Peyer's patch (tissue), 4 donors: ENCODE measurements at places on chromosomes 1 and 21. TPM values are rescaled to one million over a fixed set of nuclear protein-coding genes. Genes with fewer than 3 reads are reported as not detected.

Gene LSM10
- 32.1 TPM for total RNA-seq

DNA sequence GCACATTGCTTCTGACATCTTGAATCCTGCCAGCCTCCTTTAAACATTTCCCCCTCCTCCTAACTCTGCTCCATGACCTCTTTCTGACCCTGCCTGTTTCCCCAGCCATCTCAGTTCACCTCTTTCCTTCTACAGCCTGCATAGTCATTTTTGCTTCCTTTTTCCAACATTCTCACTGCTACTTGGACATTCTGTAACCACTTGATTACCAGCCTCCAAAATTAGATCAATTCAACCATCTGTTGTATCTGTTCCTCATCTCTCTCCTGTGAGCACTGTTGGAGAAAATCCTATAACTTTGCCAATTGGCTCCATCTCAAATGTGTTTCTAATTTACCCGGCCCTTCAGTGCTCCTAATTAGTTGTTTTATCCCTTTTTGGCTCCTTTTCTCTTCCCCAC lies 27.5 kb upstream of the GPR88 start:
- H3K27me3 ChIP-seq, result no peaks in the 10 kb centered on the region
- no peak for DNase-seq
- H3K4me1 ChIP-seq, result no peaks in the 10 kb centered on the region
- H3K27ac ChIP-seq, result no peak overlapping the region
- H3K4me3 ChIP-seq, result no peak overlapping the region
- H3K36me3 ChIP-seq, result no peaks in the 10 kb centered on the region

DNA sequence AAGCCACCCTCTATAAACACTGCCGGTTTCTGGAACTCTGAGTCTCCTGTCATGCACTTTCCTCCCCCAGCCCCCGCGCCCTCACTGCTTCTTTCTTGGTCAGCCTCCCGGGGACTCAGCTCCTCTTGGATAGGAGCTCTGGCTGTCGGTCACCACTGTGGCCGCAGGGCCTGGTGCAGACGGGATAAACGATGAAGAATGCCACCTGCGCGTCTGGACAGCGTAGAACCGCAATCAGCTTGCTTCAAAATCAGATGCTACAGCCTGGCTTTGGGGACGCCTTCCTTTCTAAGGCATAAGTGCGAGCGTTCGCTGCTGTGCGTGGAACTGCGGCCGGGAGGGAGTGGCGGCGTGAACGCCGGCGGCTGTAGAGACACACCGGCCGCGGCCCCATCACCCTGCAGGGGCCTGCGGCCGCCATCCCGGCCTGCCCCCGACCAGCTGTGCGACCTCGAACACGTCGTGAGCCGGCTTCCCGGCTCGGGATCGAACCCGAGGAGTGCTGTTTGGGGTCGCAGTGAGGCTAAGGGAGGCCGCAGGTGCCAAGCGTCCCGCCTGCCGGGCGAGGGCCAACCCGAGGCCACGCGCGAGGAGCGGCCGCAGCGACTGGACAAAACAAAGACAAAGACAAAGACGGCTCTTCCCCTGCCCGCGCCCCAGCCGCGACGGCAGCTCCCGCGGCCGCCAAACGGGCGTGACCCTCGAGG lies 688 bp downstream of the PTTG1IP start:
- peak overlapping the region; percentile 94 for H3K4me3 ChIP-seq
- H3K36me3 ChIP-seq, result no peaks in the 10 kb centered on the region
- H3K27ac ChIP-seq, result peak overlapping the region; percentile 92
- no peak for DNase-seq
- peaks cover 65% of the 10 kb centered on the region for H3K4me1 ChIP-seq
- H3K27me3 ChIP-seq, result no peaks in the 10 kb centered on the region

DNA sequence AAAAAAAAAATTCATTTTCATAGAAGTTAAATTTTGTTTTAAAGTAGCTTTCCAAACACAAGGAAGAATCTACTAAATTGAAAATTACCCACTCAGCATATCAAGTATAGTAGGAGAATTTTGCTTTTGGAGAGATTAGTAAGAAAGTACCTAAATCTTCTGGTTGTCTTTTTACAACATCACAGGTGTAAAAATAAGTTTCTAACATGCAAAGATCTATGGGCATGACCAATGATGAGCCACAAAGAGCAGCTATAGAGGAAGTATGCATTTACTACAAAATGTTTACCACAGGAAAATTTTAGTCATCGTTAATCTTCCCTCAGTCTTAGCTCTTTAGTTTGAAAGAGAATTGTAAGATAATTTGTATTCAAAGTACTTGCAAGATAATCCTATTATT lies 28.1 kb downstream of the ANGPTL3 start:
- H3K27ac ChIP-seq, result no peak overlapping the region
- H3K4me1 ChIP-seq, result no peaks in the 10 kb centered on the region
- peaks cover 10% of the 10 kb centered on the region for H3K36me3 ChIP-seq
- no peaks in the 10 kb centered on the region for H3K27me3 ChIP-seq

GRCh38 chr1:199665371-199665770 lies 362.1 kb upstream of the NR5A2 start:
- H3K36me3 ChIP-seq, result no peaks in the 10 kb centered on the region
- no peak for DNase-seq
- no peak overlapping the region for H3K27ac ChIP-seq
- no peaks in the 10 kb centered on the region for H3K4me1 ChIP-seq
- no peak overlapping the region for H3K4me3 ChIP-seq
- H3K27me3 ChIP-seq, result no peaks in the 10 kb centered on the region

GRCh38 chr1:84497631-84498275 lies 8.4 kb upstream of the SPATA1 start:
- H3K27ac ChIP-seq, result no peak overlapping the region
- no peaks in the 10 kb centered on the region for H3K27me3 ChIP-seq

Gene KLHDC9
- 2.1 TPM for total RNA-seq

Gene SYT11
- 3.7 TPM for total RNA-seq

GRCh38 chr1:219792337-219793021 lies 135.9 kb downstream of the SLC30A10 start:
- DNase-seq, result no peak
- H3K27ac ChIP-seq, result no peak overlapping the region
- no peak overlapping the region for H3K4me3 ChIP-seq
- H3K36me3 ChIP-seq, result no peaks in the 10 kb centered on the region

DNA sequence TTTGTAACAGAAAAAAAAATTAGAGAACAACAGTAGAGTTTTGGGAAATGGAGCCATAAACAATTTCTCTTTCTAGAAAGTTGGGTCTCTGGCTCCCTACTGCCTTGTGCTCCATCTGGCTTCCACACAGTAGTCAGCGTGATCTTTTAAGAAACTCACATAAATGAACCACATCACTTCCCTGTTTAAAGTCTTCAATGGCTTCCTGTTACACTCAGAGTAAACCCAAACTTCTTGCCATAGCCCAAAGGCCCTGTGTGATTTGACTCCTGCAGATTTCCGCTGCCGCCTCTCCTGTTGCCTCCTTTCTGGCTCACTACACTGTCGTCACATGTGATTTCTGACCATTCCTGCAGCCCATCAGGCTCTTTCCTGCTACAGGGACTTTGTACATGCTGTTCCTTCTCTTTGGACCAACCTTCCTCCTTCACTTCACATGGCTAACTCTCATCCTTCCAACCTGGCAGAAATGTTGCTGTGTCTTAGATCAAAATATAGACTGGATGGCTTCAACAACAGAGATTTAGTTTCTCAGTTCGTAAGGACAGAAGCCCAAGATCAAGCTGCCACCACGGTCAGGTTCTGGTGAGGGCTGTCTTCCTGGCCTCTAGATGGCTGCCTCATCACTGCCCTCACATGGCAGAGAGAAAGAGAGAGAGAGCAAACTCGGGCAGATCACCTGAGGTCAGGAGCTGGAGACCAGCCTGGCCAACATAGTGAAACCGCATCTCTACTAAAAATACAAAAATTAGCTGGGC lies 34.0 kb downstream of the OPRD1 start:
- DNase-seq, result no peak
- no peak overlapping the region for H3K4me3 ChIP-seq
- H3K27ac ChIP-seq, result no peak overlapping the region
- H3K27me3 ChIP-seq, result no peaks in the 10 kb centered on the region
- H3K36me3 ChIP-seq, result no peaks in the 10 kb centered on the region

DNA sequence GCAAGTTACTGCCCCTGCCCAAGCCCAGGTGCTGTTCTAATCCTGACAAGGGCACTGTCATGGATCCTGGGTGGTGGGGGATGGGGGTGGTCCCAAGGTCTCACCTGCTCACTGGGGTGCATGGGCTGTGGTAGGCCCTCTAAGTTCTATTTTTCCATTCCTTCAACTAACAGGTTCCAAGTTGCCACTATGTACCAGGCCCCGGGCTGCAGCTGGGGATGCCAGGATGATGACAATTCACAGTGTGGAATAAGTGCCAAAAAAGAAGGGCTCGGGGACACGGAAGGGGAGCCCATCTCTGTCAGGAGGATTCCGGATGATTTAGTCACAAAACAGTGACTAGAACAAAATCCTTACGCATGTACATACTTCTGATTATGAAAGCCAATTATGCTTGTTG lies 76.0 kb downstream of the STUM start:
- no peak for DNase-seq
- no peak overlapping the region for H3K4me3 ChIP-seq
- no peaks in the 10 kb centered on the region for H3K4me1 ChIP-seq
- H3K27me3 ChIP-seq, result no peaks in the 10 kb centered on the region
- no peaks in the 10 kb centered on the region for H3K36me3 ChIP-seq
- no peak overlapping the region for H3K27ac ChIP-seq

Gene NLRP3
- 0.67 TPM for total RNA-seq

GRCh38 chr1:18482721-18483425 lies 2.1 kb downstream of the KLHDC7A start:
- H3K36me3 ChIP-seq, result no peaks in the 10 kb centered on the region
- no peak for DNase-seq
- H3K27ac ChIP-seq, result no peak overlapping the region
- no peak overlapping the region for H3K4me3 ChIP-seq
